Immature natural killer cell (primary cell): ENCODE measurements at places on chromosomes 13 and 19. TPM values are rescaled to one million over a fixed set of nuclear protein-coding genes. Genes with fewer than 3 reads are reported as not detected.
A peak's percentile ranks its signal among the peaks of the same experiment; 100 is the strongest.

DNA sequence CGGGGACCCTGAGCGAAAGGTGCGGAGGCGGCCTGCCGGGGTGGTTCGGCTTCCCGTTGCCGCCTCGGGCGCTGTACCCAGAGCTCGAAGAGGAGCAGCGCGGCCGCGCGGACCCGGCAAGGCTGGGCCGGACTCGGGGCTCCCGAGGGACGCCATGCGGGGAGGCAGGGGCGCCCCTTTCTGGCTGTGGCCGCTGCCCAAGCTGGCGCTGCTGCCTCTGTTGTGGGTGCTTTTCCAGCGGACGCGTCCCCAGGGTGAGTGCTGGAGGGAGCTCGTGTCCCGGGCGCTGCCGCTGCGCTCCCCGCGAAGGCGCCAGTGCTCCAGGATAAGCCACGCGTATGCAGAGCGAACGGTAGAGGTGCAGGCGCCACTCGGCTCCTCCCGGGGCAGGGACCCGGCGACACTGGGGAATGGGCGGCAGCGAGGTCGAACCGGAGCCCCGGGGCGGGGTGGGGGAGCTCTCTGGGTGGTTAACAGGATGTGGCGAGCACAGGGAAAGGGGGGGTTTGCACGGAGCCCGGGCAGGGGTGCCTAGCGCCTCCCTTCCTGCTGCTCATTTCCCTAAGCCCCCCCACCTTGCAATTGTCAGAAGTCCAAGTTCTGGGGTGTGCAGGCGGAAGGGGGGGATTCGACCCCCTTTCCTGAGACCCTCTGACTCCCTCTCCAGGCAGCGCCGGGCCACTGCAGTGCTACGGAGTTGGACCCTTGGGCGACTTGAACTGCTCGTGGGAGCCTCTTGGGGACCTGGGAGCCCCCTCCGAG is at the start of gene IL27RA:
TSS of gene IL27RA (plus strand) at position 44 of the 762 bp plus-strand sequence. CDS start at position 155, 111 bp downstream.
- DNase-seq: peak; percentile 88

- no peak for DNase-seq
These were observed 5.1 kb downstream of the HMG20B start for GRCh38 chr19:3577723-3578344.

DNA sequence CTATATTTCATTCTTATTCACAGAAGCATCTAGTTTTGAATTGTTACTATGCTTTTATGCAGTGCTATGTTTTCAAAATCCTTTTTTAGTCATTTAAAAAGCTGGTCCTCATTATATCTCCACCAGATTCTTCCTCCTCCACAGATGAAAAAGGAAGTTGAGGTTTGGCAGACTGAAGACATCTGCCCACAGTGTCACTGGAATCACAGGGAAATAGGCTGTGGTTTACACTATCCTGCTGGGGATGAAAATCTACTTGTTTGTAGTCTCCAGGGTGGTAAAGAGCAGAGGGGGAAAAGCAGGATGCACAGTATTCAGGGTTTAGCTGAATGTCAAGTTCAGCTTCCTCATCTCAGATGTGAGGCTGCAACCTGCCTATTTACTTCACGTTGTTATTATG is 351.2 kb downstream of the DNAJC15 start:
- no peak for DNase-seq

- DNase-seq: no peak
These were observed 3.5 kb downstream of the C19orf67 start for GRCh38 chr19:14081797-14082674.

DNA sequence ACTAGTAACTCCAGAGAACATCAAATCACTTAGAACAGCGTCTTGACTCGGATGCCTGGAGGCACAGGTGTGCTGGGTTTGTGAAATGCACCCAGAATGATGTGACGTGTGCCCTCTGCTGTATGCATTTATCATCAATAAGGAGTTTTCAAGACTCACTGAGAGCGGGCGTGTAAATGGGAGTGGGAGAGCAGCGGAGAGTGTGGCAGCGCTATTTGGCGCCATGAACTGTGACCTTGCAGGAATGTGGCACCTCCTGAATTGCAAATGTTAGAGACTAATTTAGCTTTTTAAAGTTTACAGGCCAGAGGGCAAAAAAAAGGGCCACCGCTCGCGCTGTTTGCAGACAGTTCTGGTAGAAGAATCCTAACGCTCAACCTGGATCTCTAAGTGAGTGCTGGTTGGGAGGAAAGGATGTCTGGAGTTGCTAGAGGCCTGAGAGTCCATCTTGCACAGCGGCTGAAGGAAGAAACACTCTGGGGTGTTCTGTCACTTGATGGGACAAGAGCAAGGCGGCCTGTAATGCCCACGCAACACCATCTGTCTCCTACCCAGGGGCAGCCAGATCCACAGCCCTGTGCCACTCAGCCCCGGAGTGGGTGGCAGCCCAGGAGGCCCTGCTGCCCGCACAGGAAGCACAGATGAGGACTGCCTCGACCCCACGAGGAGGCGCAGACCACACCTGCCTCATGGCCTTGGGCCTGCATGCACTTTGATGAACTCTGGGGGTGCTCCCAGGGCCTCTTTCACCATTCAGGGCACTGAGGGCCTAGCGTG is 19.7 kb downstream of the RANBP3 start:
- no peak for DNase-seq

GRCh38 chr13:39144941-39145533 is 106.8 kb downstream of the NHLRC3 start:
- DNase-seq: no peak

DNA sequence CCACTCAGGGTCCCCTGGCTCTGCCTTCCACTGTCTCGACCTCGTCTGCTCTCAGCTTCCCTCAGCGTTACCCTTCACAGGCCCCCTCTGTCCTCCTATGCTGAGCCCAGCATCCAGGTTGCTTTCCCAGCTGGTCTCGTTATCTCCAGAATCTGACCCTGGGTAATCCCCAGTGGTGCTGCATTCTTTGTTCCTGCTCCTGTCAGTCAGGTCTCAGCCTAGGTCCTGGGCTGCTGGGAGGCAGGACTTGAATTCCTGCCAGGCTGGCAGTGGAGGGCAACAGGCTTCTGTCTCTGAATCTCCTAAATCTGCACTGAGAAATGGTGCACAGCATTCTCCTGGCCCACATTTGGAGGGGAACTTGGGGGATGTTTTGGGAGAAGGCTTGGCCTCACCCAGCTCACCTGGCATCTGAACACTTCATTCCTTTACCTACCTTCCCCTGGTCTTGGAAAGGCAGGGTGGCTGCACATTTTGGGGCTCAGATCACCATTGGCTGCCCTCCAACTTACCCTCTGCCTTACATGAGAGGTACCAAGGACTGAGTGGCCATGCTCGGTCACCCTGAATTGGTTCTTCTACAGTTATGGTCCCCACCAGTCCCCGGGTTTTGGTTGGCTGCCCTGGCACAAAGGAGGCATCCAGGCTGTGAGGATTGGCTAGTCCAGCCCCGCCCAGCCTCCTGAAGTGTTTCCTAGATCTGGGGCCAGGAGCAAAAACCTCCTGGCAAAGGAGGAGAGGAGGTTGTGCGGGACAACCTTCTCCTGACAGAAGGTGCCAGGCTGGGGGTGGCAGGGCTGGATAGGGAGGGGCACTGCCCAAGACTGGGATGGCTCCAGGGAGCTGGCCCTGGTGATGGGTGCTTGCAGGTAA is at the start of gene CYP4F8:
TSS of gene CYP4F8 (plus strand) at position 712 of the 873 bp plus-strand sequence. CDS start 399 bp downstream, outside the sequence.
- no peak for DNase-seq

GRCh38 chr19:28322491-28322890 is 890.5 kb downstream of the UQCRFS1 start:
- DNase-seq: no peak

DNA sequence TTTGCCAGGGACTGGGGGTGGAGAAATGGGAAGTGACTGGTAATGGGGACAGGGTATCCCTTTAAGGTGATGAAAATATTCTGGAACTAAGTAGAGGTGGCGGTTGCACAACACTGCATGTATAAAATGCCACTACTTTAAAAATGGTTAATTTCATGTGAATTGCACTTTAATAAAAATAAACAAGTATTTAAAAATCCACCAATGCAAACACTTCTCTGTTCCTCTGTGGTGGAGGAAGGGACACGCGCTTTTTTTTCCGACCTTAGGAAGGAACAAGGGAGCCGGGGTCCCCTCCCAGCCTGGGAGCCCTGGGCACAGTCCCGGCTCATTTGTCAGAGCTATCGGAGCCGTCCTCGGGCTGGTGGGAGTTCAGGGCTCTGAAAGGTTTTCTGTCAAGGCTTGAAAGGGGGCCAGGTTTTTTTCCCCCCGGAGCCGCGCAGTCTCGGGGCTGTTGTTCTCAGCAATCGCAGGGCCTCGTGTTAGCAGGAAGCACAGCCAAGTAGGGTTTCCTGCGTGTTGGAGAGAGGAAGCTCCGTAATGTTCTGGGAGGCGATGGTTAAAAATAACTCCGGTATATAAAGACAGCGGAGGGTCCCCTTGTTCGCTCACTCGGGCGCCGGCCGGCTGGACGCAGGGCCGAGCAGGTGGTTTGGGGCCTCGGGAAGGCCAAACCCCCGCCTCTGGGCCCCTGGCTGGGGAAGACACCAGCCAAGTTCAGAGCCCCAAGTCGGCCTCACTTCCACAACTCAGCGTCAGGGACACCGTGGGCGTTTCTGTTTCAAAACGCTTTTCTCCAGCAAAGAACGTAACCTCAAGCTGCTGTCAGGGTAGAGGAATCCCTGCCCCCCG is 41.2 kb upstream of the KLF2 start:
- DNase-seq: no peak

DNA sequence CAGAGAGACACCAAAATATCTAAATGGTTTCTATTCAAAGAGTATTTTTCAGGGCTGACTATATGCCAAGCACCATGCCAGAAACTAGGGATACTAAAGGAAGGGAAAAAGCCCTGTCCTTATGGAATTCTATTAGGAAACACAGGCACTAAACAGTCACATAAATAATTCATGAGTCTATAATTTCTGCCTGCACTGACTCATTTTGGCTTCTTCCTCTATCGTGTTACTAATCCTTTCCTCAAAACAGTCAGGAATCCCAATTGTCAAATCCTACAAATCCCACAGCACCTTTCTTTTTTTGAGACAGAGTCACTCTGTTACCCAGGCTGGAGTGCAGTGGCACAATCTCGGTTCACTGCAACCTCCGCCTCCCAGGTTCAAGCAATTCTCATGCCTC is 29.2 kb downstream of the XPO4 start:
- DNase-seq: no peak

- no peak for DNase-seq
These were observed 35.2 kb upstream of the ISYNA1 start for GRCh38 chr19:18473003-18473705.

DNA sequence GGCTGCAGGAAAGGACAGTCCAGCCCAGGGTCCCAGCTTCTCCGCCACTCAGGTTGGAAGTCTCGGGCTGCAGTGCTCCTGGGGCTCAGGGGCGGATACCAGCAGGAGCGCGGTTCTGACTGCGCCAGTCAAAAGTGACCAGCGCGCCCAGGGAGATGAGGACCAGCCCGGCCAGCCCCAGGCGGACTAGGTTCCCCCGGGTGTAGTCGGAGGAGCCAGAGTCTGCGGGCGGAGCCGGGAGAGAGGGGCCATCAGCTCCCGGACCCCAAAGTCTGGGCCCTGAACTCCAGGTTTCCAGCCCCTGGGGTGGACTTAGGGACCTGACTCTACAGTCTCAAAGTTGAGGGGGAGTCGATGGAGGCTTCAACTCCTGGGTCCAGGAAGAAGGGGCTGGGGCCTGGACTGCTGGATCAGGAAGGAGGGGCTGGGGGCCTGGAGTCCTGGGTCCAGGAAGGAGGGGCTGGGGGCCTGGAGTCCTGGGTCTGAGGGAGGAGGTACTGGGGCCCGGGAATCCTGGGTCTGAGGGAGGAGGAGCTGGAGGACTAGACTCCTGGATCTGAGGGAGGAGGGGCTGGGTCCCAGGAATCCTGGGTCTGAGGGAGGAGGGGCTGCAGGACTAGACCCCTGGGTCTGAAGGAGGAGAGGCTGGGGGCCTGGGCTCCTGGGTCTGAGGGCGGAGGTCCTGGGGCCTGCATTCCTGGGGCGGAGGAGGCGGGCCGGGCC is 5.3 kb downstream of the OSCAR start:
- DNase-seq: no peak

GRCh38 chr19:1651568-1652291 is 685 bp downstream of the TCF3 start:
- DNase-seq: peak; percentile 54

DNA sequence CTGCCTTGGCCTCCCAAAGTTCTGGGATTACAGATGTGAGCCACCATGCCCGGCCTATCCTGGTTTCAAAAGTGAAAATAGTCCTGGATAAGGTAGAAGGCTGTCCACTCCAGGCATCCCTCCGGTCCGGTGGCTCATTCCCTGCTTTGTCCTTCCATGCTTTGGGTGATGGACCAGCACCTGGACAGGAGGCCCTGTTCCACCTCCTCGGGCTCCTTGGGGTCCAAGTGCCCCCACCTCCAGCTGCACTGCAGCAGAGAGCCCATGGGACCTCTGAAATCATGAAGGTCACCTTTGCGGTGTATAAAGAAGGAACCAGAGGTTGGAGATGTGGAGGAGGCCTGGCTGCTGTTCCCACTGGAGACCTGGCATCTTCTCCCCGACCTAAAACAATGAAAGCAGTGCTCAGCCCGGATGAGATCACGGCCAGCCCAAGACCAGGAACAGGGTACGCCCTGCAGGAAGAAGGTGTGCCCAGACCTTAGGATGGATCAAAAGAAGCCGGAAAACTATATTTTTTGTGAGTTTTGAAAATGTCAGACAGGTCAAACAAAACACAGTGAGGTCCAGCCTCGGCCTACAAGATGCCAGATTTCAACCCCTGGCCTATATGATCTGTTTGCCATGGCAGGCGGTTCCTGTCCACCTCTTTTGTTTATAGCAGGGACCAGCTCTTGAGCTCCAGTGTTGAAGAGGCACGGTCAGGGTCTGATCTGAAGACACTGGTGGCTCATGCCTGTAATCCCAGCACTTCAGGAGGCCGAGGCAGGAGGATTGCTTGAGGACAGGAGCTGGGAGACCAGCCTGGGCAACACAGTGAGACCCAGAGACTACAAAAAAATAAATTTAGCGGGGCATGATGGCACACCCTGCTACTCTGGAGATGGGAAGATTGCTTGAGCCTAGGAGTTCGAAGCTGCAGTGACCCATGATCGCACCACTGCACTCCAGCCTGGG is 5.8 kb downstream of the LSR start:
- DNase-seq: no peak

DNA sequence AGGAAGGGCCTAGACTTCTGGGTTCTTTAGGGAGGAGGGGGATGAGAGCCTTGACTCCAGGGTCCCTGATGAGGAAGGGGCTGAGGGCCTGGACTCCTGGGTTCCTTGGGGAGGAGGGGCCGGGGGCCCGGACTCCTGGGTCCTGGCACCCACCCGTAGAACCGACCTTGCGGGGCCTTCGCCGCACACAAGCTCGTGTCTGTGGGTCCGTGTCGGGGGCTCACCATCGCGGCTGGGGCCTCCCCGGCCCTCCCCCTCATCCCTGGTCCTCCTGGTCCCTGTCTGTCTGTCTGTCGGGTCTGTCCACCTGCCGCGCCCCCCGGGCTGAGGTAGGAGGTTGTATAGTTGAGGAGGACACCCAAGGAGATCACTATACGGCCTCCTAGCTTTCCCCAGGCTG is 662 bp upstream of the SPACA6 start:
- no peak for DNase-seq

GRCh38 chr19:14048443-14049153 is 13.3 kb downstream of the PALM3 start:
- peak; percentile 69 for DNase-seq

PROZ gene
- not detected for polyA plus RNA-seq

OR7C1 gene
- not detected for polyA plus RNA-seq

LRP3 gene
- not detected for polyA plus RNA-seq

CALR3 gene
- not detected for polyA plus RNA-seq

SBSN gene
- not detected for polyA plus RNA-seq

ZNF723 gene
- not detected for polyA plus RNA-seq

IFNL2 gene
- polyA plus RNA-seq: not detected
